ENCODE measurements at places on chromosomes 2 and 18.
A peak's percentile ranks its signal among the peaks of the same experiment; 100 is the strongest.

DNA sequence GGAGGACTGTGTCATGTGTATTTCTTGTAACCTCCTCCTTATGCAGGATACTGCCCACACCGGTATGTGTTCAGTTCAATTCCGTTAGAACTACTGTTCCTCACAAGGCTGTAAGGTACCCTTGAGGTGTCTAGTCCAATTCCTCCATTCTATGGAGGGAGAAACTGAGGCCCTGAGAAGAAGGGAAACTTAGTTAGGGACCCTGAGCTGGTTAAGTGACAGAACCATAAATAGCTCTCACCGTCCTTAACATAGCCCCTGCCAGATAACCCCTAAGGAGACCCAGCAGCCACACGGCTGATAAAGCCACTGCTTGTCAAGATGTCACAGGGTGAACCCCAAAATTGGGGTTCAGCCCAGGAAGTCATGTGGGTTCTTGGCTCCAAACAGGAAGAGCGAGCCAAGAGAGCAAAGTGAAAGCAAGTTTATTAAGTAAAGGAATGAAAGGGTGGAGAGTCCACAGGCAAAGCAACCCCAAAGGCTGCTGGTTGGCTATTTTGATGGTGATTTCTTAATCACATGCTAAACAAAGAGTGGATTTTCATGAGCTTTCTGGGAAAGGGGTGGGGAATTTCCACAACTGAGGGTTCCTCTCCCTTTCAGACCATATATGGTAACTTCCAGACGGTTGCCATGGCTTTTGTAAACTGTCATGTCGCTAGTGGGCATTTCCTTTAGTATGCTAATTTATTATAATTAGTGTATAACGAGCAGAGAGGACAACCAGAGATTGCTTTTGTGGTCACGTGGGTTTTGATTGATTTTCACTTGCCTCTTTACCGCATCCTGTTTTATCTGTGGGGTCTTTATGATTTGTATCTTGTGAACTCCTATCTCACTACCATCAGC lies 83.4 kb upstream of the RTN4 start:
- DNase-seq, result peak; percentile 92

- peak; percentile 43 for DNase-seq
Measured at GRCh38 chr18:55579501-55580270, 8.3 kb downstream of the TCF4 start.

- no peak for DNase-seq
Measured at GRCh38 chr2:30963184-30963583, 155.9 kb upstream of the CAPN13 start.

DNA sequence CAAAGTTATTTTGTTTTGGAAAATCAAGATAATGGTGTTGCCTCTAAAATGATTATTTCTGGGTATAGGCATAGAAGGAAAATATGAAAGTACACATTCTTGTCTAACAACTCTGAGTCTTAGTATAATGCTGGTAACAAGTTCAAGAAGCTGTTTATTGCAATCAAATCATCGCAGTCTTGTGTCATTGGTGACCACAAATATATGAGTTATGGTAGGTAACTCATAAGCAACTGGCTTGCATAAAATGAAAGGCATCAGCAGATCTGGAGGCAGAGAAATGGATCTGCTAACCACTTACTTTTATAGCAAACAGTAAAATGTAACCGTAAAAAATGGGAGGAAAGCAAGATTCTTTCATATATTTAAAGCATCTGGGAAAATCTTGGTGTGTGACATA lies 156.2 kb upstream of the TCF4 start:
- peak; percentile 44 for DNase-seq

GRCh38 chr2:13067508-13067907 lies 350.8 kb downstream of the TRIB2 start:
- DNase-seq, result no peak

DNA sequence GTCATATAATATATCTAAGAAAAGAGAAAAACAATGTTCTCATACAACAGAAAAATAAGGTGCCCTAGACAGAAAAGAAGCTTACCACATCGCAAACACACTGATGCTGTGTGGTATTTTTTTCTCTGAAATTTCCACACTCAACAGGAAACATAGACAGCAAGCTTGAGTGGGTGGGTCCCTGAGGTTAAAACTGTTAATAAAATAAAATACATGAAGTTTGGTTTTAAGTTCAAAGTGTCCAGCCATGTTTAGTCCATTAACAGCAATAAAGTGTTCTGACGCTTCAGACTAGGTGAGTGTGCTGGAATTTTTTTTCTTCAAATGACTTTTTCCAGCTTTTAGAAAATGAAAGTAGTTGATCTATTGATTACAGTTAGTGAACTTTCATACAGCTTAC lies 83.3 kb upstream of the EPB41L5 start:
- DNase-seq, result no peak

- no peak for DNase-seq
Measured at GRCh38 chr2:106953779-106954178, 67.8 kb upstream of the ST6GAL2 start.

- DNase-seq, result no peak
Measured at GRCh38 chr2:14960686-14961324, 328.3 kb downstream of the LRATD1 start.

DNA sequence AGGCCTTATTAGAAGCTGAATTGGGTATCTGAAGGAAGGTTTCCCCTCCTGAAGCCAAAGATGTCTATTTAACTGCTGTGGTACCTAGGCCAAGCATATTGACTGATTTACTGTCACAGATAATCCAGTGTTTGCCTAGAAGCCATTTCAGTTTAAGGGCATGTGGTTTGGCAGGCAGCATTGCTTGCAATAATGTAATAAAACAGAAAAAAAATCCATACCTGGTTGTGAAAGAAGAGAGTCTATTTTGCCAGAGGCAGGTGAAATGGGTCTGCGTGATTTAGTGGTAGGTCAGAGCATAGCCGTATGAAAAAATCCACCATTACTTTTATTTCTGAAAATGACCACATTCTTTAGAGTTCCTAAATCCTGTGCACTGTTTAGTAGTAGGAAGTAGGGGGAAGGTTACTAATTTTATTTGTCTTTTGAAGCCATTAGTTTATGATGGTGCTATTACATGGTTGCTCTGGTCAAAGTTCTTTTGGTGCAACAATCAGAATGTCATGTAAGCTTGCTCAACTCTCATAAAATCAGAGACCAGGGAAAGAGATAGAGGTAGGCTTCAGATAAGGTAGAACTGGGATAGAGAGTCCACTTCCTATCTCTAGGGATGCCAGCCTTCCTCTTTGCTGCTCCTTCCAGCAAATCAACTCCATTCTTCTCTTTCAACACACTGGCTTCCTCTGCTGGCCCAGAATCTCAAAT lies 343.4 kb downstream of the GPD2 start:
- no peak for DNase-seq

DNA sequence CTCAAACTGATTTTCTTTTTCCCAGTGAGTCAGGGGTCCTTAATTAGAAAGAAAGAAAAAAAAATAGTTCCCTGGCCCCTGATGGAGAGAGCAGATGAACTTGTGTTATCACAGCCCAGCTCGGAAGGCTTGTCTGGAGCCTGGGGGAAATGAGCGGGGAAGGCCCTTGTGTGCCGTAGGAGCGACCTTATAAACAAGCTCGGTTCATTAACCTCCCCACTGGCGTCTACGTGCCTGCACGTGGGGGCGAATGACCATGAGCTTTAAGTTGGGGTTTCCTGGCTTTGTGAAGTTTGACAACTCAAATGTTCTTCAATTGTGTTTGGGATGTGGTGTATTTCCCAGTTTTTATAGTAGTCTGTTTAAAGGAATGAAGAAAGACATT lies 69.5 kb downstream of the EPAS1 start:
- DNase-seq, result no peak

DNA sequence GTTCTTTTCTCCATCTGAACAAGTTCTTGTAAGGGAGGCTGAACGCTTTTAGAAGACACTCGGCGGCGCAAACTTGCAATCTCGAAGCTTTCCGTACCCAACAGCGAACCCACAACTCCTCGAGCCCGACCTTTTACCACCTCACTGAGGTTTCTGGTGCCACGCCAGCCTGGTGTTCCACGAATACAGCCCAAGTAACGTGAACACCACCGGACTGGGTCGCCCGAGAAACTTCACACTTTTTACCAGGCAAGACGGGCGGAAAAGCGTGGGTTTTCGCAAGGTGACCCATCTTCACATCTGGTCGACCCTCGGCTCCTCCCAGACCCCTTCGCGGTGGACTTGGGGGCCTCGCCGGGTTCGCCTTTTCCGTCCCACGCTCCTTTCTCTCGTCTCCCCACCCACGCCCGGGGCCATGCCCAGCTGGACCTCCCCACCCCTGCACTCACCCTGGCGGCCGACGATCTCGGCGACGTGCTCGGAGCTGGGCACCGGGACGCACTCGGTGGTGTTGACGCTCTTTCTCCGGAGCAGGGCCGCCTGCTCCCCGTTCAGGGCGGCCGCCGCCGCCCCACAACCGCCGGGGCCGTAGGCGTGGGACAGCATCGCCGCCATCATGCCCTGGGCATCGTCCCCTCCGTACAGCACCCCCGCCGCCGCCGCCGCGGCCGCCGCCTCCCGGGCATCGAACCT lies 1.2 kb downstream of the MEX3C start:
- DNase-seq, result peak; percentile 24

- peak; percentile 36 for DNase-seq
Measured at GRCh38 chr2:238141541-238142318, 3.3 kb downstream of the KLHL30 start.
